RWPE2 (cell line): ENCODE measurements at places on chromosomes 4 and X.

- DNase-seq: no peak
These were observed 61.3 kb downstream of the STPG2 start for GRCh38 chr4:98081936-98082335.

DNA sequence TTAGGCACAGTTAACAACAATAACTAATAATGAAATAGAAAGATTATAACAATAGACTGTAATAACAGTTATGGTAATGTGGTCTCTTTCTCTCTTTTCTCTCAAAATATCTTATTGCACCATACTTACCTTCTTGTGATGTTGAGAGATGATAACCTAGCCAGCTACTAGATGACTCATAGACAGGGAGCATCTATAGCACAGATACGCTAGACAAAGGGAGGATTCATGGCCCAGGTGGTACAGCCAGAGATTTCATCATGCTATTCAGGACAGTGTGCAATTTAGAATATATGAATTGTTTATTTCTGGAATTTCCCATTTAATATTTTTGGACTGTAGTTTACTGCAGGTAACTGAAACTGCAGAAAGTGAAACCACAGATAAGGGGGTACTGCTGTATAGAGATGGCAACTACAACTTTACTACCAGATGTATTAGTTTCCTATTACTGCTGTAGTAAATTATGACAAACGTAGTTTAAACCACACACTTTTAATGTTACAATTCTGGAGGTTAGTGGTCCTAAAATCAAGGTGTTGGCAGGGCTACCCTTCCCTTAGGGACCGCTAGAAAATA lies 41.8 kb upstream of the MAGED1 start:
- no peak for DNase-seq

- no peak for DNase-seq
These were observed 123.8 kb downstream of the LUZP4 start for GRCh38 chrX:115413246-115413878.

GRCh38 chr4:3868211-3869173 lies 102.3 kb downstream of the ADRA2C start:
- peak; percentile 51 for DNase-seq

- DNase-seq: no peak
These were observed 1742.8 kb downstream of the PCDH7 start for GRCh38 chr4:32462944-32463343.

DNA sequence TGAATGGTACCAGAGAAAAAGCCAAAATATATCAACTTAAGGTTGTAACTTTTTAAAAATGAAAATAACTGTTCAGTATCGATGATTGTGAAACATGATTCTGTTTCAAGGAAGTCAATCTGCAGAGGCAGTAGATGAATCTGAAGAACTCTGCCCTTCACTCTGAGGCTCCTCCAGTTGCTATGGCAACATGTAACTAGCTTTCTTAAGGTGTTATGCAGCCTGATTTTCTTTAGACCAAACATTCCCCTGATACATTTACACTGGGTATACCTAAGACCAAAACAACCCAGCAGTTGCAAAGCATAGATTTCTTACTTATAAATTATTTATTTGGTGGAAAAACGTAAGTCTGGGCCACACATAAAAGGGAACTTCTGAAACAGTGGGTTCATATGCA lies 133.6 kb upstream of the RASGEF1B start:
- no peak for DNase-seq

GRCh38 chr4:158428242-158428641 lies 93.4 kb upstream of the RXFP1 start:
- DNase-seq: no peak

- DNase-seq: no peak
These were observed 174.4 kb upstream of the BRWD3 start for GRCh38 chrX:80984118-80984517.

DNA sequence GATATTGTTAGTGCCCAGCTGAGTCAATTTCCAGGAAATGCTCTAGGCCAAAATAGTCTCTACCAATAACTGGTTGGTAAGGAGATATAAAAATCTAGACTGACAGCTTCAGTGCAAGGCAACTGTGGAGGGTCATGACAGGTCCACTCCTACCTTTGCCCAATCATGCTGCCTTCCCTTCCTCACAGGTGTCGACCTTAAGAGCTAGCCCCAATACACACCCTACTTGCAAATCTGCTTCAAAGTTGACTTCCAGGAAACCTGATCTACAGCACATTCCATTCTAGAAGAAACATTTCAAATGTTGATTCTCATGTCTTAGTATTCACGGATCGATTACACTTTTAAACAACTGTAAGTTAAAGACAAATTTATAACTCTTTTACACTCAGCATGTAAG lies 1455.5 kb downstream of the TECRL start:
- no peak for DNase-seq
